Endothelial cell (in vitro differentiated cells): ENCODE measurements at places on chromosomes 3 and 15.

DNA sequence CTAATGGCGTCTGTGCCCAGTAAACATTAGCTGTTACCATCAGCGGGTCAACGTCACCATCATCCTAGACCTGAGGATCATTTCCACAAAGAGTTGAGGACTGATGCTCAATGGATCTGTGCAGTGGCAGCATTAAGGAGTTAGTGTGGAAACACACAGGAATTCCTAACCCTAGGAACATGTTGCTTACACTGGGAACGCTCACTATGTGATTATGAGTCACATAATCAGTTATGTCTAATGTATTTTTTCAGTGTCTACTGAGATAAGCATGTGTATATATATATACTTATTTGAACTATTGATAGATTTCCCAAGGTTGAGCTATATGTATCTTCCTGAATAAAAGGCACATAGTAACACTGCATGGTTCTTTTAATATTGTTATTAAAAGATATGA is 19.0 kb downstream of the ARNT2 start:
- DNase-seq = no peak

GRCh38 chr15:58179741-58180381 is 41.7 kb downstream of the AQP9 start:
- DNase-seq = peak; percentile 6

GRCh38 chr3:13846716-13847570 is 32.9 kb downstream of the WNT7A start:
- DNase-seq = no peak

GRCh38 chr3:14422016-14422963 is 19.9 kb downstream of the SLC6A6 start:
- DNase-seq = no peak

GRCh38 chr3:171822431-171823106 is 12.3 kb upstream of the PLD1 start:
- DNase-seq = no peak

DNA sequence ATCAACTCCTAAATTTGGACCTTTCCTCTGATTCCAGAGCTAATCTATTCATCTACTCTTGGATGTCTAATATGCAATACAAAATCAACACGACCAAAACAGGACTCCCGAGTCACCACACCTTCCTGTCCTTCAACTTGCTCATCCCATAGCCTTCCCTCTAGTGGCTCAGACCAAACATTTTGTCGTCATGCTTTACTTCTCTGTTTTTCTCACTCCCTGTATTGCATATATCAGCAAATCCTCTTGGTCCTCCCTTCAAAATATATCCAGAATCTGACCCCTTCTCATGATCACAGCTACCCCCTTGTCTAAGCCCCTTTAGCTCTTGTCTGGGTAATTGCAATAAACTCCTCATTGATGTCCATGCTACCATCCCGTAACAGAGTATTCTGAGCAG is 30.5 kb upstream of the DCP1A start:
- no peak for DNase-seq

- no peak for DNase-seq
These were observed 42.1 kb upstream of the TSPAN3 start for GRCh38 chr15:77112838-77113504.

- DNase-seq = no peak
These were observed 29.4 kb downstream of the GOLGB1 start for GRCh38 chr3:121720163-121720562.

GRCh38 chr15:67166280-67167009 is 88.0 kb downstream of the AAGAB start:
- DNase-seq = no peak

DNA sequence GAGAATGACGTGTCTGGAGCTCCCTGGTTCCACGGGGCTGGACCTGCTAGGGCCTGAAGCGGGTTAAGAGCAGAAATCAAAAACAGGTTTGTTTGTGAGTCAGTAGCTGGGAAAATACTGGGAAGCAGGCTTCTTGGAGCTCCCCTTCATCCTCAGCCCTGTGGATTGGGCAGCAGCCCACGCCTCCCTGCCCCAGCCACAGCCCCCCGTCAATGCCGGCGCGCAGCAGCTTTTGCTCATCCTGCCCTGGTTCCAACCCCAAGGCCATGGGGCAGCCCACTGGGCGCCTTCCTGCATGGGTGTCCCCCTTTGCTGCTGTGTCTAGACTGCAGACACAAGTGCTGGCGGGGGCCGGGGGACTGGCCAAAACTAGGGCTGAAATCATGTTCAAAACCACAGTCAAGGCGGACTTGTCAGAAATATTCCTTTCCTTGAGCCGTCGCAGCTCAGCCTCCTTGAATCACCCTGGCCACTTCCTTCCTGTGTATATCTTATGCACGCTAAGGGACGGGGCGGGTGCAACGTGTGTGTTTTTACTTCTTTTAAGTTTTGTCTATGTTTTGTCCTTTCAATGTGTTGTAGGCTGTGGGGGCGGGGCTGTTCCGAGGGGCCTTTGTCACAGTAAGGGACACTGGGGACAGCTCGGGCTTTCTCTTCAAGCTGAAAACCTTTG is 108.1 kb downstream of the KLF13 start:
- DNase-seq = no peak

GRCh38 chr15:74239051-74239705 is 3.1 kb downstream of the CCDC33 start:
- DNase-seq = no peak
